ENCODE measurements at places on chromosomes 6 and 20.

GRCh38 chr6:163092876-163093275 lies 321.6 kb upstream of the QKI start:
- no peak for DNase-seq

DNA sequence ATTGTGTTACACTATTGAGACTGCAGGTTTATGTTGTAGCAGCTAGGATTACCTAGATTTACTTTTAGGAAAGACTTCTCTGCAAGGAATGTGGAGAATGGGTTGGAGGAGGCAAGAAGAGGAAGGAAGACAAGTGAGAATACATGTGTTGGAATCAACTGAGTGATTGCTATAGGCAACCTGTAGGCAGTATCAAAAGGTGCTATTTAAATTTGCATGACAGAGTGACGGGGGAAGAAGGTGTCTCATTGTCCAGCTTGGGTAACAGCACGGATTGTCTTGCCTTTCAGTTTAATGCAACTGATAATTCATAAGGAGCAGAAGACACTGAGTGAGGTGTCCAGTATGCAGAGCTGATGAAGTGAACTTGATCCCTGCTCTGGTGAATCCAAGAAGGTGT lies 19.4 kb downstream of the SERPINB9 start:
- no peak for DNase-seq

DNA sequence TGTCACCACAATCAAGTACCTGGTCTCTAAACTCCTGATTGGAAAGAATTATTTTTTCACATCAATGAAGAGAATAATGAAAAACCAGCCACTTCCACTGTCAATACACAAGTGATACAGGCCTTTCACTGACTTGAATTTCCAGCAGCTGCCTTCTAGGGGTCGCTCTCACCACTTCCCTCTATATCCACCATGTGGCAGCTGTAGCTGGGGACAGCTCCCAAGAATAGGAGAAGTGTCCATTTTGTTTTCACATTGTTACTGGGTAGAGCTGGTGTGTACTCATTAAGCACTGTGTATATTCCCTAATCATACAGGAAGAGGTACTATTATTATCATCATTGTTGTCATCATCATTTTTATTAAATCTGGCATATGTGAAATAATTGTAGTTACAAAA lies 438.4 kb upstream of the SPTLC3 start:
- DNase-seq, result no peak

- no peak for DNase-seq
Observed at GRCh38 chr6:37897818-37898515, 78.4 kb downstream of the ZFAND3 start.

DNA sequence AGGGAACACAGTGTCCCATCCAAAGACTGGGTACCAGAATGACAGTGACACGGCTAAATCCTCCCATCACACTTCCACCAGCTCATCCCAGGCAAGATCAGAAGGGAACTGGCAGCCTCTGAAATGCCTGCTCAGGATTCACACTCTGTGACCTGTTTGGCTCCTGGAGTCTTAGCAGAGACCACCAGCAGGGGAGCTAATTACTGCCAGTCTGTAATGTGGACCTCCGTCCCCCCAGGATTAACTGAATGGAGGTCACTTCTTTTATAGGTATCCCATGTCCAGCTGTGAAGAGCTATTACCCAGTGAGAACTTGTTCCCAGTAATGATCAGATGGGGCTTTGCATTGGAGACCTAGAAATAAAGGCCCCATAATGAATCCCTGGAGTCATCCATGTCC lies 45.2 kb downstream of the DEFB114 start:
- no peak for DNase-seq

DNA sequence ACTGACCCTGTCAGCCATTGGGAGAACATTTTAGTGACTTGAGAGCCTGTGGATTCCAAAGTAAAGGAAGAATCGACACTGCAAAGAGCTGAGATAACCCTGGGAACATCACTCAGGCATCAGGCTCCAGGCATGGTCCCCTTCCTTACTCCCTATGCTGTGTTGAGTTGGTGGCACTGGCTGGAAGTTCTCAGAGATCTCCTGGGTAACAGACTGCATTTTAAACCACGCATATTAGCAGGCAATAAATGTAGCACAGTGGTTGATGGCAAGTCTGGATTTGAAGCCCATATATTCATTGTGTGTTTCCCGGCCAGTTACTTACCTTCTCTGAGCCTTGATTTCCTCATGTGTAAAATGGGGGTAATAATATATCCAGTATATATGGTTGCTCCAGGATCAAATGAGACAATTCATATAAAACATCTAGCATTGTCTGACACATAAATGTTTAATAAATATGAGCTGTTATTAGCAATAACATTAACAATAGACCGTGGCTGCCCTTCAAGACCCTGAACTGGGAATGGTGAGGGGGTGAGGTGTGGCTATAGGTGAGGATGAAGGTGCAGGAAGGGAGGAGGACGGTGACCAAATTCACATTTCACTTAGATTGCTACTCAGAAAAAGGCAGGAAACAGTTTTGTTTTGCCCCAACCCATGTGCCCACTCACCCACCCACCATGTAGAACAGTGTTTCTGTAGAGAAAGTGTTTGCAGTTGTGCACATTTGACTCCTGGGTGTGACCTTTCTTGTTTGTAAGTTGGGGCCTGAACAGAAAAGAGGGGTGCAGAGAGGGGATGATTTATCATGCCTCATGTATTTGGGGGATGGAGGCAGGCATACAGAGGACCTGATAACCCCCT lies 2.1 kb downstream of the PLCG1 start:
- DNase-seq, result no peak

DNA sequence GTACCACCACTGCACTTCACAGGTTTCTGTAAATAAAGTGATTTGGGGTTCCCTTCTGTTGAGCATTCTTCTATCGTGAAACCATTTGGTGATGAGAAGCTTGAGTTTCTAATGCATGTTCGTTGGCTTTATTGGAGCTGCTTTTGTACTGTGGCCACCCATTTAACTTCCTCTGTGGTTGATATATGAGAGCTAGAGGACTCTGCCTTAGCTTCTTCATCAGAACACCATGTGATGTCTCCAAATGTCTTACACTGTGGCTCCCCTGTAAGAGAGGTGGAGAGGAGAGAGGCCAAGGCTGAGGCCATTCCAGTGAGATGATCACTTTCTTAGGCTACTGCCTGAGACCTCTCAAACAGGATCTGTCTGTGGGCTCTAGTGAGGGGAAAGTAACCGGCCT lies 114.5 kb downstream of the SLC16A10 start:
- no peak for DNase-seq

- no peak for DNase-seq
Observed at GRCh38 chr6:167094436-167094819, 28.5 kb upstream of the CCR6 start.

DNA sequence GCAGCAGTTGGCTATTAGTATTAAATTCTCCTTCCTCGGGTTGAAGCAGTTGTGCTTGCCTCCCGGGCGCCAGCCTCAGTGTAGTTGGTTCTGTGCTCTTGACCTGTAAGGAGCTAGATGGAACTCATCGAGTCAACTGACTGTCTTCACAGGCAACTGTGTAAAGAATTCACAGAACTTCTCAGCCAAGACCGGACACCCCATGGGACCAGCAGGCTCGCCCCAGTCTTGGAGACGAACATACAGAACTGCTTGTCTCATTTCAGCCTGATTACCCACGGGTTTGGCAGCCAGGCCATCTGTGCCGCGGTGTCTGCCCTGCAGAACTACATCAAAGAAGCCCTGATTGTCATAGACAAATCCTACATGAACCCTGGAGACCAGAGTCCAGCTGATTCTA lies 8.5 kb downstream of the TFAP2C start:
- no peak for DNase-seq

- no peak for DNase-seq
Observed at GRCh38 chr6:141925001-141925400, 207.7 kb upstream of the GJE1 start.

DNA sequence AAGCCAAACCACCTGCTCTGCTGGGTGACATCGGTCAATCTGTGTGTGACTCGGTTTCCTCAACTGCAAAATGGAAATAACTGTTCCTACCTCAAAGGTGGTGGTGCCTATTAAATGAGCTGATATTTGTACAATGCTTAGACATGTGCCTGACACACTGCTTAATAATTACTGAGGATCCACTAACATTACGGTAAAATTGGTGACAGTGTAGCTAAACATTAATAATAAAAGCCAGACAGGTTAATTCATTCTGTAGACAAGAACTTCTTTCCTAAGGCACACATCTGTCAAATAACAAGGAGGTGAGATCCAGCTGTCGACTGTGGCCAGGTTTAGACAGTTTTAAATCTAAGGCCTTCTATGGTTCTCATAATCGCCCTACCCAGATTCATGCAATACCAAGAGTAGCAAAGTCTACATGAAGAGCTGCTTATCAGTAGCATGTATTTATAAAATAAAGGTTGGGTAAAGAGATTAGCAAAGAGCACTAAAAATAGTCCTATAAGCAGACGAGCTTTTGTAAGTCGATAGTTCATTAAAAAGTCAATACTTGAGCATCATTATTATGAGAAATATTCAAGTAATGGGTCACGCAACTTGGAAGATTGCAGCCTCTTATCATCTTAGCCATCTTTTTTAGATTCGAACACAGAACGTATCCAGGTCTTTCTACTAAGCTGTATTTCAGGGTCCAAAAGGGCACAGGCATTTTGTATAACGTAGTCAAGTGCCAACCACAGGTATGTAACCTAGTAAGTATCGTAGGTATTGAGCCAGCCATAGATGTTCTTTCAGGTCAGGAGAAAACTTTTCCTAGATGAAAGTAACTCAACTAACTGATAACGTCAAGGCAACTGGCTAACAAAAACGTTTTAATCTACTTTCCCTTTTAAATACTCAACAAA lies 3.2 kb downstream of the CNKSR3 start:
- DNase-seq, result no peak

- no peak for DNase-seq
Observed at GRCh38 chr20:10314198-10314597, 95.6 kb downstream of the SNAP25 start.

DNA sequence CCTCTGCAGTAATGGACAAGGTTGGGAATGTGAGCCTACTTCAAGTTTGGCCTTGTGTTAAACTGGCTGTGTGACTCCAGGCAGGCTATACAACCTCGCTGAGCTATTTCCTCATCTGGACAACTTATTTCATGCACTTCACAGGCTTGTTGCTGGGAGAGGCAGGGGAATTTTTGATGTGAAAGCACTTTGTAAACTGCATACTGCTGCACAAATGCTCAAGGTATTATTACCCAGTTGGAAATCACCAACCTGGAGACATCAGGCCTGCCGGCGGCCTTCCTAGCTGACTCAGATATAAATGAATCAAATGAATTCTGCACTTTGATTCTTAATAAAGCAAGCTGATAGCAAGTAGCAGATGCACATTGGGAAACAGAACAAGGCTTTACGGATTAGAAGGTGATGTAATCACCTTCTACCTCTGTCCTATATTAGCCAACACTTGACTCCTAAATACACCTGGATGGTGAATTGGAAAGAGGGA lies 10.1 kb downstream of the JARID2 start:
- no peak for DNase-seq

DNA sequence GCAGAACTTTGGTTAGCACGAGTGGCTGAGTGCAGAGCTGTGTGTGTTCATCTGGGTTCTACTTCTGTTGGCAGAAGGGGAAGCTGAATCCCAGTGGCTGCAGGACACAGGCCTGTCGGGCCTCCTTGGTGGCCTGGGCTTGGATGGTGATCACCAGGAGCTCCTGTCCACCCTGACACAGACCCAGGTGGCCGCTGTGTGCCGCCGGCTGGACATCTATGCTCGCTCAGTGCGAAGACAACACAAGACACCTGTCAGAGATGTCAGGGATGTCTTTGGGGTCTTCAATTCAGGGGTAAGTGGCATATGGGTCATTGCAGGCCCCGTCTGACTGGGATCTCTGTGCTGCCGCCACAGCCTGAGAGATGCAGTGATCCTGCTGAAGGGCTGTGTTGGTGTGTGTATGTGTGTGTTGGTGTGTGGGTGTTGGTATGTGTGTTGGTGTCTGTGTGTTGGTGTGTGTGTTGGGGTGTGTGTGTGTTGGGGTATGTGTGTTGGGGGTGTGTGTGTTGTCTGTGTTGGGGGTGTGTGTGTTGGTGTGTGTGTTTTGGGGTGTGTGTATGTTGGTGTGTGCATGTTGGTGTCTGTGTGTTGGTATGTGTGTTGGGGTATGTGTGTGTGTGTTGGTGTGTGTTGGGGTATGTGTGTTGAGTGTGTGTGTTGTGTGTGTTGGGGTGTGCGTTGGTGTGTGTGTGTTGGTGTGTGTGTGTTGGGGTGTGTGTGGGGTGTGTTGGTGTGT lies 25.5 kb downstream of the ARHGAP40 start:
- DNase-seq, result no peak

DNA sequence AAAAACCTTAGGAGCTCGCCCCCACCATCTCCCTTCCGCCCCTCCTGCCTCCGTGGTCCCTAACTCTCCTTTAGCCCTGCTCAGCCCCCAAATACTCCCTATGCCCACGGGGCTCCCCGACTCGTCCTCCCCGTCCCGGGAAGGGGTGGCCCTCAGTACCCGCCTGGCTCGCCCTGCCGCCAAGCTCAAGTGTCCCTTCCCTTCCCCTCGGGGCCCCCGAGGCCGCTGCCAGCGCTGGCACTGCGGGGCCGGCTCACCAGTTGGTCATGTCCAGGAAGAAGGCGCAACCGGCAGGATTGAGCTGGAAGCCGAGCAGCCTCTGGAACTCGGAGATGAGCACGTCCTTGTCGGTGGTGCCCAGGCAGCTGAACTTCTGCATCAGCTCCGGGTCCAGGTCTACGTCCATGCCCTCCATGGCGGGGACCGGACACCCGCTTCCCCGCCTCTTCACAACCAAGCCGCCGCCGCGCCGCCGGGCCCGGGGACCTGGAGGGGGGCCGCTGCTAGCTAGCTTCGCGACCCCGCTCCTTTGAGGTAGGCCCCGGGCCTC lies 303 bp downstream of the ILRUN start:
- no peak for DNase-seq

- DNase-seq, result no peak
Observed at GRCh38 chr6:92050216-92050615, 1369.1 kb downstream of the EPHA7 start.

DNA sequence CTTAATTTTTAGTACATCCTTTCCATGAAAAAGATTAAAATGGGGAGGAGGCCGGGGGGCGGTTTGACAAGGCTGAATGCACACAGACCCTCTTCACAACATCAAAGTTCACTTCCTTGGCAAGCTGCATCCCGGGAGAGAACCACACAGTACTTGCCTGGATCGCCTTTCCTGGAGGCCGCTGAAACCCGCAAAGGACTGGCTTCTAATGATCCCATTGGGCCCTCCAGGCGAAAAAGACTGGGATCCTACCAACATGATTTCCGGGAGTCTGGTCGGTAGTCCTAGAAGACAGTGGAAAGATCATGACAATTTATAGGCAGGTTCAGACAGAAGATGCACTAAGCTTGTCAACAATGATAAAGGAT lies 60.2 kb downstream of the RIPOR2 start:
- no peak for DNase-seq

Measured in activated CD4-positive, alpha-beta T cell treated with anti-CD3 and anti-CD28 coated beads, Interleukin-2, amount 50 U/mL, for 48 hours (primary cell).